ENCODE measurements at places on chromosomes 5 and 9.

- DNase-seq: no peak
These were observed 106.8 kb upstream of the FBXL7 start for GRCh38 chr5:15393146-15393545.

DNA sequence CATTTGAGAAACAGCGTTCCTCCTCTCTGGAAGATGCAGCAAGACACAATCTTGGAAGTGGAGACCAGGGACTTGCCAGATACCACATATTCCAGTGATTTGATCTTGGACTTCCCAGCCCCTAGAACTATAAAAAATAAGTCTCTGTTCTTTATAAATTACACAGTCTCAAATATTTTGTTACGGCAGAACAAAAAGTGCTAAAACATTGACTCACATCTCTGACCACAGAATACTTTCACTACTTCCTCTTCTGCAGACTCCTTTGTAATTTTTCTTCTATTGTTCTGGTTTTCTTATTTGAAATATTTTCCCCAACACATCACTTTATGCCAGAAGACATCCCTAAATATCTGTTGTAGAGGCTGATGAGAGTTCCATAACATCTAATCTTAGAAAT is 706.1 kb upstream of the CDH18 start:
- DNase-seq: no peak

- no peak for DNase-seq
These were observed 19.0 kb downstream of the NACC2 start for GRCh38 chr9:136075881-136076678.

- no peak for DNase-seq
These were observed 454 bp downstream of the NELFB start for GRCh38 chr9:137255448-137256114.

GRCh38 chr9:88746743-88747398 is 211.9 kb downstream of the NXNL2 start:
- DNase-seq: no peak

GRCh38 chr5:39355324-39355723 is 9.0 kb downstream of the C9 start:
- DNase-seq: no peak

DNA sequence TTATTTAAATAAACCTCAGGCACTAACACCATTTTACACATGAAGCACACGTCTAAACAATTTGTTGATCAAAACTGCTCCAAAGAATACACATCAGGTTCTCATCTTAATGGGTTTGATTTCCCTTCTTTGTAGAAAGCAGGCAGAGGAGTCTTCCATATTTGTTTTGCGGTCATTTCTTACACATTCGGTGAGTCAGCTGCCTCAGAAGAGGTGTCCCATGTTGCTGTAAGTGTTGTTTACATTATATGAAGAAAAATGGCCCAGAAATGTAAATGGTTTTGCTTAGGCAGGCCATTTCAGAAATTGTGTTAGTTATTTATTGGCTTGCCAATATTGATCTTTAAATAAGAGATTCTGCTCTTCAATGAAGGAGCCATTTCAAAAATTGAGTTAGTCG is 325.8 kb downstream of the TENT4A start:
- DNase-seq: no peak

GRCh38 chr5:88502179-88503040 is 233.8 kb upstream of the TMEM161B start:
- DNase-seq: no peak

DNA sequence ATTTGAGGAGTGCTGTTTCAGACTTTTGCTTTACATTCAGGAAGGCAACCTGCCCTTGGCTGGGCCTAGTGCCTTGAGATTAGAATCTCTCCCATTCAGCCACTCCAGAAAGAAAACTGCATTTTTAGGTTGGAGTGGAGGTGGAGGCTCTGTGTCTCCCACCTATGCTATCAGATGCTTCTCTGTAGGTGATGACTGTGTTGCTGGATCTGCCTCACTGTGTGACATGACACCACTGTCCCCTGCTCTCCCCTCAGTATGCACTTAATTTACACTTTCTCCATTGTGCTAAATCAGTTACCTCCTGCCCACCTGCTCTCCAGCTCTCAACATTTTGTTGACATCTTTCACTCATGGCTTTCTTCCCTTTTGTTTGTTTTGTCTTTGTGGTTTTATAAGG is 265.8 kb downstream of the TENT4A start:
- DNase-seq: no peak

DNA sequence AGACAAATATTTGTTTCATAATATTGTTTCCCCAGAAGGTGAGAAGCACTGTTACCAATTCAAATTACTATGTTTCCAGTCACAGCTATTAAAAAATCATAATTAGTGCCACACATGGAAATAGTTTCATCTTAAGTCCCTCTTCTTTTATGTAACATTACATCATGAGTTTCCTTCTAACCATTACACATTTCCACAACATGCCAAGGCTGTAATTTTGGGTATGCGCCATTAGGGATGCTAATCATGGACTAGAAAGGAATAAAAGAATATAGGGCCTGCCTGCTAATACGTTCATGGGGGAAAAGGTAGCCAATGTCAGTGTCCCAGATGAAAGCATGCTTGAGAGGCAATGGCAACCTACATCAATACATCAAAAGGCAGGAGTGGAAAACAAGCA is 142.5 kb upstream of the LPAR1 start:
- DNase-seq: no peak

DNA sequence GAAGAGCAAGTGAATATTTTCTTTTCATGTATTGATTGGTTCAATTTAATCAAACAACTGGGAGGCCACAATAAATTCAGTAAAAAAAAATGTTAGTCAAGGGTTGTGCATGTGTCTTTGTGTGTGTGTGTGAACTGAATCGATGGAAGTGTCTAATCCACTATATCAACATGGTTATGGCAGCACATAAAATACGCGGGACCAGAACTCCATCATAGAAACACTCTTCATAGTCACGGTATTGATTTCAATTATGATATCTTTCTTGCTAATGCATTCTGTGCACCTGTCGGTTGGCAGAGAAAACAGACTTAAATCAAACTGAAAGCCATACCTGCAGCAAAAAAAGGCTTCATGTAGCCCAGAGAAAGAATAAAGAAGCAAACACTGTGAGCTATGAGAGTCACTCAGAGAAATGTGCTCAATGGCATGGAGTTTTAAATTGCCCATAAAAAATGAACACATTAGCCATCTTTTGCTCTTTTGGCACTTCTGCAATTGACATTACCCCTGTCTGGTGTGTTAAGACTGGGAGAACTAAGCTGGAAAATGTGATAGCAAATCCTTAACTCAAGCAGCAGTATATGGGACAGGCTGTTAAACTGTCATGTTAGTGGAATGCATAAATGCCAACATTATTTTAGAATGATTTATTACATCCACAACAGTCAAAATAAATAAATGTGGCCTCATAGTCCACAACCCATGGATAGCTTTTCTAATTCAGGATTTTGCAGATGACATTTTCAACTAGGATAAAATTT is 642.4 kb upstream of the C9orf72 start:
- no peak for DNase-seq

DNA sequence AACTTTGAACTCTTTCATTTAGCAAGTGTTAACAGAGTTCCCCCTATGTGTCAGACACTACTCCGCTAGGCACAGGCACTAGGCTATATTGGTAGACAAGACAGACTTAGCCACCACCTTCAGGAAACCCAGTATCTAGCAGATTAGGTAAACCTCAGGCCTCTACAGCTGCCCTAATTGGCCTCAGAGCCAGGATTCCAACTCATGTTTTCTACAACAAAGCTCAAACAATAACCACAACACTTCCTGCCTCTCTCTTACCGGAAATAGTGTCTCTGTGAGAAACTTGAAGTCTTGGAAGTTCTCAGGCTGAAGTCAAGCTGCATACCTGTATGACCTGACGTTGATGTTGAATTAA is 116.6 kb upstream of the SLC44A1 start:
- no peak for DNase-seq

DNA sequence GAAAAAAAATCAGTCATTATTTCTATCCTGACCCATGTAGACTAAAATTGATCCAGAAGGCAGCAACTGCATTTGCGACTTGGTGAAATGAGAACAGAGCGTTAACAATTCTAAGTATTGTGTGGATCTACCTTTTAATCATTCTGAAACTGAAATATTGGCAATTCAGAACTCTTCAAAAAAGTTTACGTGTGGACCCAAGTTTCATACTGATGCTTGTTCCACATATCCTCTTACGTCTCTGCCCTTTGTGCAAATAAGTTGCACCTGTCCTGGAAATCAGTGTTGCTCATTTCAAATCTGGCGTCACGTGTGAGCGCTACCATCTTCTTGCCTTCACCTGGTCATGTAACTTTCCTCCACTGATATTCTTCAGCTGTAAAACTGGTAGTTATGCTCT is 74.7 kb downstream of the NTRK2 start:
- no peak for DNase-seq

GRCh38 chr9:20564650-20565049 is 57.6 kb downstream of the MLLT3 start:
- DNase-seq: no peak

DNA sequence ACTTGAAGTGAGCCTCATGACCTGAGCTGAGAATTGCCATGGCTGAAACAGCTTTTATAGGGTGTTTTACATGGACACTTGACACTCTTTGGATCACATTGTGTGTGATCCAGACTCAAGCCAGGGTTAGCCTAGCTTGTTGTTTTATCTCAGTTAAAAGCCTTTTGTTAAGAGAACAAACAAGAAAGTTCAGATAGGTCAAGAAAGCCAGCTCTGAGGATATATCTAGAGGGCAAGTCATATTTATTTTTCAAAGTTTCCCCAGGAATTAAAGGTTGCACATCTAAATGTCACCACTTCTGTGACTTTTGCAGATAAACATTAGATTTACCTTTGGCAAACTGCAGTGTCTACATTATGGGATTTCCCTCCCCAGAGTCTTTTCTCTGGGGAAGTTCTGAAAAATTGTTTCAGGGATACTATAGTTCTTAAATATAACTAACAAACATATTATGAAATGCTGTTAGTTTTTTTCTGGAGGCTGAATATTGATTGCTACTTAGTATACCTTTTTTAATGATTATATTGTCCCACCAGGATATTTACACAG is 134.5 kb downstream of the C9orf152 start:
- DNase-seq: no peak

GRCh38 chr5:85670417-85670816 is 947.3 kb upstream of the COX7C start:
- DNase-seq: no peak

DNA sequence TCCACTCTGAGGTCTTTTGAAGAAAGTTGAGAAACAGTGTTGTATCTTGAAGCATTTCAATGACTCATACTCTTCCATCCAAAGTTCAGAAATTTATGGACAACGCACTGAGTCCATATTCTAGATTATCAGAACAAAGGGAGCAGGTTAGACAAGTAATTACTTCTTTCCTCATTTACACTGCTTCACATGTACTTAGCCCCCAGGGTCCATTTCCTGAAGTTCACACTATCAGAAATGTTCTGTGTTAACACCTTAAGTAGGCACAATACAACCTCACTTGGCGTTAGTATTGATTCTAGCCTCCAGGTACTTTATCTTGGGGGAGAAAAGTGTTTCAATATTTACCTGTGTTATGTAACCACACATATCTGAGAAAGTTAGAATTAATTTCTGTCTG is 487.9 kb upstream of the DMAC1 start:
- DNase-seq: no peak

- DNase-seq: no peak
These were observed 69.9 kb downstream of the HSPA4 start for GRCh38 chr5:133121611-133122150.

GRCh38 chr9:22169243-22169642 is 160.1 kb upstream of the CDKN2B start:
- DNase-seq: no peak

- DNase-seq: no peak
These were observed 38.7 kb downstream of the ROPN1L start for GRCh38 chr5:10480237-10480985.

- no peak for DNase-seq
These were observed 379.2 kb upstream of the CDH18 start for GRCh38 chr5:20367178-20367577.

- DNase-seq: no peak
These were observed 31.3 kb downstream of the ISL1 start for GRCh38 chr5:51414516-51414915.

DNA sequence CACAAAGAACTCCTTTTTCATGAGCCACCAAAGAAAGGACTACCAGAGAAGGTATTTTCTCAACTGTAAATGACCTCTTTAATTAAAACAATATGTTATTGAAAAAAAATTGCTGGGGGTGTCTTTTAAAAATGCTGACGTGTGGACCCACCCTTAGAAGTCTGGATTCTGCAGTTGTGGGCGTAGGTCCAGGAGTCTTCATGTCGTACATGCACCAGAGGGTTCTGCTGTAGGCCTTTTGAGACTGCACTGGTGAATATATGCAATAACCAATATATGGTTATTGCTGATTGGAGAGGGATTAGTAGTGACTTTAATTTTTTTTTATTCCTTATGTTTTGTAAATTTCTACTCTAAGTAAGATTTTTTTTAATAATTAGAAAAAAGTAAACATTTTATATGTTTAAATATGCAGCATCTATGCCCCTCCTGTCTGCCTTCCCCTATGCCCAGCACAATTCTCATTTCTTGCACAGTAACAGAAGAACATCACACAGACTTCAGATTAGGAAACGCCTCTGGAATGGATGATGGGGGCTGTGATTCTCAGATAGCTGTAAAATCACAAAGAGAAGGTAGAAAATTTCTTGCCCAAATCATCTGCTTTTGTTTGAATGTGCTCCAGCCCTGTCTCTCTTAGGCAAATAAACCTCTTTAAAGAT is 102.0 kb downstream of the PTTG1 start:
- DNase-seq: no peak

GRCh38 chr5:139138109-139138508 is 60.1 kb downstream of the SIL1 start:
- no peak for DNase-seq

- DNase-seq: no peak
These were observed 1347.2 kb upstream of the NUDT12 start for GRCh38 chr5:104909803-104910202.

DNA sequence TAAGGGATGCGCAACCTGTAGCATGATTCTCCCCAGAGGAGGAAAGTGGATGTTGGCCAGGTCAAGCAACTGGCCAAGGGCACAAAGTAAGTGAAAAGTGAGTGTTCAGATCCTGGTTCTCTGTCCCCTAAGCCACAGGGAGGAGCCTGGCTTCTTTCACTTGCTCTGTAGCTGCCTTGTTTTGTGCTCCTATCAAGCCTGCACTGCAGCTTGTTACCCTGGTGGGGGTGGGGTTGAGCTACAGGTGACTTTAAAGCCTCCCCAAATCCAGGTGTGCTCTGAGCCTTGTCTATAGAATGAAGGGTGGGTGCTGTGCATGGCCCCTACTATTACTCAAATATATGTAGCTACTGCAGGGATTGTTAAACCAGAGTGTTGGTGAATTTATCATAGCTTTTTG is 32.9 kb downstream of the RALGPS1 start:
- DNase-seq: no peak

DNA sequence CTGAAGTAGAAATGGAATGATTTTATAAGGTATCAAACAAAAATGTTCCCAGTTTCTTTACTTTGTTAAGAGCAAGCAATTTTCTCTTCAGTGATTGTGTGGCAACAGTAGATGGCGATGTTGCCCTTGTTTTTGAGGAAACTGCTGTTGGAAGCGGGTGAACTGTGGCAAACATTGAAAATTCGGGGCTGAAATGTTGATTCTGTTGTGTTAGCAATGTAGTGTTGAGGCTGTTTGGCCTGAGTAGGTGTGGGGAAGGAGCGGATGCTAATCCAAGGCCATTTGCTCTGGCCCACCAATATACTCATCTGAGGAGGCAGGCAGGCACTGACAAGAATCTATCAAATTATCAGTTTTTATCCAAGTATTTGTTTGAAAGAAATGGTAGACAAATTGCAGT is 129.8 kb downstream of the SLC12A2 start:
- DNase-seq: no peak

- no peak for DNase-seq
These were observed 1.5 kb downstream of the LTC4S start for GRCh38 chr5:179795049-179795862.
